ENCODE measurements at places on chromosomes 5 and 9.

- DNase-seq = no peak
These were observed 1.0 kb upstream of the PANK3 start for GRCh38 chr5:168580227-168580508.

DNA sequence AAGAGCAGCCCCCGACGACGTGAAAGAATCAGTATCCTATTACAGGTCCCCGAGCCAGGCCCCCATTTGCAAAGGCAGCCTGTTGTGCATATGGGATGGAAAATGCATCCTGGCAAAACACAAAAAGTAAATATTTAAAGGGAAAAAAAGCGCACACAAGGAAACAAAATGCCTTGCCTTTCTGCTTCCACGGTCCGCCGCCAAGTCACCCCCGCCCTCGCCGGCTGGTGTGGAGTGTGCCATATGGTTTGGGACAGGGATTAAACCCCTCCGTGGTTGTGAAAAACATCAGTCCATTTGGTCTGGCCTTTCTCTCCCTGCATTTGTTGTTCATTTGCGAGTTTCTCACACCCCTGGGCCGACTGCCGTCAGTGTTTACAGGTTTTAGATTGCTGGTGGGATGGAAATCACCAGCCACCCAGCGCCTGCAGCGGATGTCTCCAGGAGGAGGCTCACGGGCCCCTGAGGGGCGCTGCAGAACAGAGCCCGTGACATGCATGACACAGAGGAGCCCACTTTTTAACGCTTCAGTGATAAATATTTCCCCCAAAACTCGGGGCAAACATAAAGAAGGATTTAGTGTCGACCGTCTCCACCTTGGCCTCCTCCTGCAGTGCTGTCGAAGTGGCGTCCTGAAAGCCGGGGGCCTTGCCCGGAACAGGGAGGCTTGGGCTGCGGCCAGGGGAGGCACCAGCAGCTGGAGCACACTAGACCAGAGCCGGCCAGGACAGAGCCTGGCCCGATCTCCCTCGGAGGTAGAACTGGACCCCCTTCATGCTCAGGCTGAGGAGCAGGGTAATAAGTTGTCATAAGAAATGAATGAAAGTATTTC, 161.5 kb downstream of the HSD17B3 start:
- DNase-seq = no peak

GRCh38 chr9:14275331-14275730, 38.6 kb downstream of the NFIB start:
- no peak for DNase-seq

DNA sequence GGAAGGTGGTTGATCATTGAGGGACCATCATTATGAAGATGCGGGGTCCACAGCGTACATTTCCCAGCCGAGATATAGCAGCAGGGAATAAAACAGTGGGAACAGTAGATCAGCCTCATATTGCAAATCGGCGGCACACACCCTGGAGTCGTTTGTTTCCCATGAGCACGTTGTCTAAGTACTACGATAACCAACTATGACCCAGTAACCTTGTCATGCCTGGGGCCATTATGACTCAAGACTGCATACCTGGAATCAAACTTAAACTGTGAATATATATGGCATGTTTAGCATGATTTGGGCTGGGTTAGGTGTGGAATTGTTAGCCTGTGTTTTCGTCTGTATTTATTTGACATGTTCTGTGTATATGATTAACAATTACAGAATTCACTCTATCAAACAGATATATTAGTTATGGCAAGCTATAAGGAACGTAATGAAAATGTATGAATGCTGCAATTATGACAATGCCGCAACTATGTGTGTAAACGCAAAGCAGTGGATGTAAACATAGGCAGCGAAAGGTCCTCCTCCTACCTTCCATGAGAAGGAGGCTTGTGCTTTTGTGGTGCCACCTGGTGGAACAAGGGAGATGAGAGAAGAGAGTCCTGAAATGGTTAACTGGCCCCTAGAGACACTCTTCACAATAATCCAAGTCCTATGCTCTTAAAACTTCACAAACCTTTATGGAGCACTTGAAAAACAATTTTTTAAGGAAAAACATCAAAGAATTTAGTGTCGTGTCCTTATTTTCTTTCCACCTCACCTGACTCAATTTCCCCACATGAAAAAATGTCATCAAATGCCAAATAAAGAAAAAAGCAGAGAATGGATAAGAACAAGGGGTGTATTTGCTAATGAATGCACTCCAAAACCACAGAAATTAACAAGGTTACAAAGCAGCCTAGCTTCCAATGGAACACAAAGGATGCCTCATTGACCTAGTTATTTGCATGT, 47.1 kb downstream of the SEMA5A start:
- DNase-seq = no peak

GRCh38 chr5:149975409-149975808, 14.9 kb downstream of the SLC26A2 start:
- no peak for DNase-seq

DNA sequence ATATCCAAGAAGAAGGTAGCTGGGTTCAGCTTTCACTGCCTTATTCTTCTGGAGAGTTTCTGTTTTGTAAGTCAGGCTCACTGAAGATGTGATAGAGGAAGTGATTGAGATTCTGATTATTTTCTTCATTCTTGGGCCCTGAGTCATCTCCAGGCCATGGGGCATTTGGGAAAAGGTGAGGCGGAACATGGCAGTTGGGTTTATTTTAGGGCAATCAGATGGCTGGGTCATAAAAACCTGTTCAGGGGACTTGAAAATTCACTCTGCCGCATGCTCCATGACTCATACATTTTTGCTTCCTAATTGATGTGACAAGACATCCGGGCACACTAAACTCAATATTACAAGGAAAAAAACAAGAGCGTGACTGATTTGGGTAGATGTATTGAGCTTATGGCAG, 265.7 kb upstream of the KLF4 start:
- no peak for DNase-seq

- DNase-seq = no peak
These were observed 28.2 kb downstream of the TPPP start for GRCh38 chr5:664994-665360.

Measured in A549 (cell line).